ENCODE measurements at places on chromosomes 1 and 21.

DNA sequence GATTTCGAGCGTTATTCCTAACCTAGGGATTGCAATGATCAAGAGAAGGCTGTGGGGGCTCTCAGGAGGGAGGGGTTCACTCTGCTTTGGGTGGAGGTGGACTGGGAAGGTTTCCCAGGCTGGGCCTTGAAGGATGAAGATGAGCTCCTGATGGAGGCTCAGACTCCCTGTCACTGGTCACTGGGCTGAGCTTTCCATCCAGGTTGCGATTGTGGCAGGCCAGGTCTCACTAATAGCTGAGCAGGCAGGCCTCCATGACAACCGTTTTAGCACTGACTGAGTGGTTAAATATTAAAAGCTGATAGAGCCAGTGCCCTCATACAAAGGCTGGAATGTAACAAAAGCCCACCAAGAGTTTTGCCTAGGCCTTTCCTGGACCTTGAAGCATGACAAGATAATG is 36.2 kb upstream of the EFCAB14 start:
- no peak for DNase-seq

- DNase-seq = no peak
Observed at GRCh38 chr1:185559684-185560331, 174.4 kb upstream of the HMCN1 start.

GRCh38 chr1:72936942-72937341 is 654.6 kb upstream of the NEGR1 start:
- no peak for DNase-seq

DNA sequence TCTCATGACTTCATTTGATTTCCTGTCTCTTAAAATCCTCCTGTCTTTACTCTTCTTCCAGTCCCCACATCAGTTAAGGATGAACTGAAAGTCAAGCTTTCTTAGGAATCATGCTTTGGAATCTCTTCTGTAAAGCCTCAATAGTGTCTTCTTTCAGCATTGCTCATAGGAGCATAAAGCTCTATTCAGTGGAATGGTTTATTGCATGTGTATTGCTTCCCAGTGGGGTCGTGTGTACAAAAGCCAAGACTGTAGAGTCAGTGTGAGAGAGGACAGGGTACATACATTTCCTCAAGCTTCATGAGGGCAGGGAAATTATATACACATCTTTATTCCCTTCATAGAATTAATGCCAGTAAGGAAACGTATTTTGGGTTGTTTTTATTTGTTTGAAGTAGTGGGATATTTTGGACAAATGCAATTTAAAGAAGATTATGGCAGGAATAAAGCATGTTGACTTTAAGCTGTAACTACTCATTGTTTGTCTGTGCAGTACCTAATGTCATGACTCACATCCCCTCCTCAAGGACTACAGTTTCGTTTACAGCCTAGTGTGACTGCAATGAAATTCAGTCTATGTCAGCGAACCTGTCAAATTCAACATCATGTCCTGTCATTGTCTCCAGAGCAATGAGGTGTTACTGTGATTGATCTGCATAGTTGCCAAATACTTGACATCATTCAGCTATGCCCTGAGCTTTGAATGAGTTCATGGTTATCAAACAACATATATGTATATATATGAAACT is 2164.2 kb downstream of the NCAM2 start:
- no peak for DNase-seq

DNA sequence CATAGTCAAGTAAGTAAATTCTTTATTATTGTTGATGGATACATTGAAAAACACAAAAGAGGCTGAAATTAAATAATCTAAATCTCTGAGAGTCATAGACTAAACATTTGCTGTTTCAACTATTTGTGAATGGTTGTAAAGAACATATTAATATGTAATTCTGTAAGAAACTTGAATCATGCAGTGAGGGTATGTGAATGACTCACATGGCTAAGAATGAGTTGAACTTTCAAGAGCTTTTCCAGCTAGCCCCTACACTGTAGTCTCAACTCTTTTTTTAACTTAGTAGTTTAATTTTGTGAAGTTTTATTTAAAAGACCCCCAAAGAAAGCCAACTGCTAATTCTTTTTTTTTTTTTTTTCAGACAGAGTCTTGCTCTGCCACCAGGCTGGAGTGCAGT is 588.1 kb downstream of the DPYD start:
- no peak for DNase-seq

DNA sequence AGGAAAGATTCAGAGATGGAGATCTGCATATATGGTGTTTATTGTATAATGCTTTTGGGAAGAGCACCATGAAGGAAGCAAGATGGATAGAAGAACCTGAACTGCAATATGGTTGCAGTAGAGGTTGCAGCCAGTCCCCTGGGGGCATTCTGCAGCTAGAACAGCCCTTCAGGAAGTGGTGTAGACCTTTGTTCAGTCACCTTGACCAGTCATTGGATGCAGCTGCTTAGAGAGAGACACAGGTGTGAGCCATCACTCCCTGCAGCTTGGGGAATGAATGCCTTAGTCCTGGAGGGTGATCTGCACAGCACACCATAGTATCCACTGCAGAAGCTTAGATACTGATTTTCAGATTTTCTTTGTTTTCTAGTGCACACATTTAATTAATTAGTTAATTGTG is 42.3 kb downstream of the NEK7 start:
- no peak for DNase-seq

DNA sequence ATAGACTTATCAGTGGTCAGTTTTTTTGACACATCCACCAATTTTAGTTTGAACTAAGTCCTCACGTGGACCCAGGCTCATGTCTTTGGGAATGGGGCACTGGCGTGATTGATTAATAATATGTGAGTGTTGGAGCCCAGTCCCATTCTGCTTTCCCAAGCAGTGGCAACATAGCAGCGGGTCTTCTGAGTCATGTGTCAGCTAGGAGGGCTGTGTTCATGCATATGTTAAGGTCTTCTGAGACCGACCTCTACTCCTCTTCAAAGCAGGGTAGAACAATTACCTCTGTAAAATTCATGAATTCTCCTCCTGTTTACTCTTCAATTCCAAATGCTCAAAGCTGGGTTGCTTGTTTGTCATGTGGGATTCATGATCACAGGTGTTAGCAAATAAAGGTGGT is 291.3 kb downstream of the CAMTA1 start:
- no peak for DNase-seq

All from activated CD4-positive, CD25-positive, alpha-beta regulatory T cell (primary cell).